ENCODE measurements at places on chromosomes 3 and 15.

DNA sequence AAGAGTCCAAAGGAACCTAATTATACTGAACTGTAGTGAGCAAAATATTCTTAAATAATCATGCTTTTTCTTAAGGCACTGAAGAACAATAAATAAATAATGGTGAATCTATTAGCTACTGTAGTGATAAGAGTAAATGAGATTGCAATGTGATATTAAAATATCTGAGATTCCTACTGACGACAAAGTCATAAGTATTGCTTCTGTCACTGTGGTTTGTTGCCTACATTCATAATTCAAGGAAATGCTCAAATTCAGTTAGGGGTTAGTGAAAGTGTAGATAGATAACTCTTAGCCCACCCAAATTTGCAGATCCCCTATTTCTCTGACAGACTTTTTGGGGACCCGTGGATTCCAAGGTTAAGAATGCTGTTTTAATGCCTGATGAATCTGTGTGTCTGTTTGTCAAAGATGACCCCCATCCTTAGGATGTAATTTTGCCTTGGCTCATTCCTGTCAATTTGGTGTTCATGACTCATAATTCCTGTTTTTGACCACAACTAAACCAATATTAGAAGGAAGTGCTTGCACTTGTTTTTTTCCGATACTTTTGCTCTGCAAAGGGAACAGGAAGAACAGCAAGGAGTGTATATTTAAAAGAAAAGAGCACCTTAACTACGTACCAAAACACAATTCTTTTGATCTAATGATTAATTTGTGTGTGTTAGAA lies 86.7 kb downstream of the MAGI1 start:
- no peak for DNase-seq

DNA sequence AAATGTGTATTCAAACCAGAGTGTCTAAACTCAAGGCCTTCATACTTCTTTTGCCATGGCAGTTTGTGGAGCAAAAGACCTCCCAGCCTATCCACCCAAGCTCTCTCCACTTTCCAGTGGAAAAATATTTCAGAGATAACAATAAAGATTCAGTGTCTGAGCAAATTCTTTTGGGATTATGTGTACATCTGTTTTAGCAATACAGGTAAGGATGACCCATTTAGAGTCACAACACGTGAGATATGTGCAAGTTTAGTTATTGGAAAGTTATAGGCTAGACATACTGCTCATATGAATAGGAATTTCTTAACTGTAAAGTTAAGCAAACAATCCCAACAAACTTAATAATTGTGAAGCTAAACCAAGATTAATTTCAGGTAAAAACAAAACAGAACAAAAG lies 174.5 kb upstream of the LRIG1 start:
- no peak for DNase-seq

DNA sequence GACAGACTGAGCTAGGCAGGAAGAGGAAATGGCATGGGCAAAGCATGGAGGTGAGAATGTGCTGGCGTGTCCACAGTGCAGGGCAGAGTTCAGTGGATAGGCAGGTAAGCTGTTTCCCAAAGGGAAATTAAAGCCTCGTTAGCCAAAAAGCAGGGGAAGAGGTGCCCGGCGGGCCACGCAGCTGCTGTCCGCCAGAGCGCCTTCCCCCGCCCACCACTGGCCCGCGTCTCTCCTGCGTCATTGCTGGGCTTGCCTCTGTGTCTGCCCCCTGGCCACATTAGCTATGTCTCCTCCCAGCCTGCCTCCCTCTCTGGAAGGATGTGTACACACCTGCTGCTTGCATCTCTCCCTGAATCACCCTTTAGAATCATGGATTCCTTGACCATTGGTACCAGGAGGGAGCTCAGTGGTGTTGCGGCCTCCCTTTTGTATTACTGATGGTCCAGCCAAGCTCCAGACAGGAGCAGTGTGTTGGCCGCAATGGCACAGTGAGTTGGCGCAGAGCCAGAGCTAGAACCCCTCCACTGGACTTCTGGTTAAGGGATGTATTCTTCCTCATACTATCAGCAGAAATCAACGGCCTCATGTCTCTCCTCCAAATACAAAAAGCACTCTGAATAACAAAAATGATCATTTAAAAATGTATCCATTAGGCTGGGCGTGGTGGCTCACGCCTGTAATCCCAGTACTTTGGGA lies 26.6 kb downstream of the SLC28A1 start:
- DNase-seq = no peak

- DNase-seq = no peak
Measured at GRCh38 chr3:61570813-61571212, 9.4 kb downstream of the PTPRG start.

DNA sequence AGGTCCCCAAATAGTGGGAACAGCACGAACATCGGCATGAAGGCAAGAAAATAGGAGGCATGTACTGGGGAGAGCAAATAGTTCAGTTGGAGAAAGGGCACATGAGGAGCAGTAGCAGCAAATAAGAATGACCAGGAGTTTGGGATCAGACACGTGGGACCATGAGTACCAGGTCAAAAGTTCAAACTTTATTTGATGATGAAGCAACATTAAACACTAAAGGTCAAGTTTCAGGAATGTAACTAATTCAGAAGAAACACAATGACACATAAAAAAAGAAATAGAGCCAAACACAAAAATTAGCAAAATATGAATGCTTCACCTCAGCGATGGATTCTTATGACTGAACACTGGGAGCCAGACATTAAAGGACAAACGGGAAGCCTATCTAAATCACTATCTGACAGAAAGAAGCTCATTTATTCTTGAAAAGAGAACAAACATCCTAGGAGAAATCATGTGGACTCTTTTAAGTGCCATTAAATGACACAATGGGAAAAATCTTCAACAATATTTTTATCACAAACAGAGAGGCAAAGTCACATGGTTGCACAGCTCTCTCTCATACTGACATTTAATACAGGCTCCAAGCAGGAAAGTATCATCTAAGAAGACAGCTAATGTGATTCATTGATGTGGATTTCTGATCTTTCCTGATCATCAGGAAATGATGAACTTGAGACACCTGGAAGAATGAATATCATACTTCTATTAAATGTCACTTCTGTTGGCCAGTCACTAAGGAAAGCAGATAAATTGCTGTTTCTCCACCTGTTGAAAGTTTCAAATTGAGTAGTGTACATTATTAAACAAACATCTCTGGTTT lies 216.9 kb upstream of the THBS1 start:
- no peak for DNase-seq

GRCh38 chr3:136197159-136197793 lies 1.1 kb upstream of the MSL2 start:
- DNase-seq = no peak

DNA sequence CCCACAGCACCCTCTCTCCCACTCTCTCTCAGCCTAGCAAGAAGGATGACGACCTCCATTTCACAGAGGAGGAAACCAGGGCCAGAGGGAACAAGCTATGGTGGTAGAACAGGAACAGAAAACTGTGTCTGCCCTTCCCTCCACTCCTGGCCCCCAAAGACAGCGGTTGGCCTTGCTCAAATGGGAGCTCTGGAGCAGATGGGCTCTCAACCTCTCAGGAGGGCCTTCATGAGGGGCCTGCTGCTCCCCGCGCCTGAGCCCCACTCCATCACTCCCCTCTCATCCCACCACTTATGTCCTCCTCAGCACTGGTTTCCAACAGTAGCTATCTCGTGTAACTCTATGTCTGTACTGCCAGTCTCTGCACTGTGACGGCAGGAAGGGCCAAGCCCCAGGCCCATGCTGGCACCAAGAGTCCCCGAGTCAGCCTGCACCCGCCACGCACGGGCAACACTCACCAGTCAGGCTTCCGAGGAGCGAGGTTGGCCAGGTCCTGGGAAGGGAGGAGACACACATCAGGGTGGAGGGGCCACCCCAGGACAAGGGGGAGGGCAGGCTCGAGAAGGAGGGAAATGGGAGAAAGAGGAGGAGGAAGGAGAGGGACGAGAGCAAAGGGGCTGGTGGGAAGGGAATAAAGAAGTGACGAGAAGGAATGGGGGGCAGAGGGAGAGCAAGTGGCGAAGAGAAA lies 45.5 kb downstream of the PTH1R start:
- no peak for DNase-seq

DNA sequence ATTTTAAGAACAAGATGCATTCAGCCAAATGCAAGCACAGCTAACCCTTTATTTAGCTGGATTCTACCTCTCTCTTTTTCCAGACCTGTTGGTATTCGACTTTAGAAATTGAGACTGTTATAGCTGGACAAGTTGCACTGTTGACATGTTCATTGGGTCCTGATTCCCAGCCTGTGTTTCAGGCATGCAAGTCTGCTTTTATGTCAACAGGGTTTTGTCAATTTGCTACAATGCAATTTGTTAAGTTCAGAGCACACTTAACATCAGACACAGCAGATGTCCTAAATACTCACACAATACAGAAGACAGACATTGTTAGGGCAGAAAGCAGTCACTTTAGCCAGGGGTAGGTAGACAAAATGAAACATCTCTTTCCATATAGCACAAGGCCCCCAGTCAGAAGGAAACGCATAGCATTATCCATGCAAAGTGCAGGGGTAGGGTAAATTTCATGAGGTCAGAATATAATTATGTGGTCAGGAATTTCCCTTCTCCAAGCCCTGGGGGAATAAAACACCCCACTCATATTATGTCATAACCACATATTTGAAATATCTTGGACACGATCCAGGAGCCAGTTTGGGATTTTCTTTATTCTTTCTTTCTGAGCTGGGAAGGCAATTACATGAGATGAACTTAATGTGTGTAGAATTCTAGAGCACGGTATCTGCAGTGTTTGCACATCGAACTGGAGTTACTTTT lies 504.1 kb downstream of the NTRK3 start:
- DNase-seq = no peak

GRCh38 chr3:16982460-16982859 lies 97.7 kb downstream of the PLCL2 start:
- no peak for DNase-seq

DNA sequence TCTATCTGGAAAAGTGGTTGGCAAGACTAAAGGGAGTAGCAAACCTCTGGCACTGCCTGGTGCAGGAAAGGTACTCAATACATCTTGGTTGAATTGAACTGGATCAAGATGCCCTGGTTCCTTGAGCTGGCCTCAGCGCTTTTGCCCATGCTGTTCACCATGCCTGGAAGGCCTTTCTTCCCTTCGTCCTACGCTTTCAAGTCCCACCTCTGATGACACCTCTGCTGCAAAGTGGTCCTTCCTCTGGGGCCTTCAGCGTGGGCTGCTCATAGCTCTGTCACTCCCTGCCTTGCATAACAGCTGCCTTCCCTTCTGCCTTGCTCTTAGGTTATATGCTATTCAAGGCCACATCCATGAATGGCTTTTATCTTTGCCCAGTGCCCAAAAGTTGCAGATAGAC lies 23.0 kb downstream of the ITGA11 start:
- no peak for DNase-seq

DNA sequence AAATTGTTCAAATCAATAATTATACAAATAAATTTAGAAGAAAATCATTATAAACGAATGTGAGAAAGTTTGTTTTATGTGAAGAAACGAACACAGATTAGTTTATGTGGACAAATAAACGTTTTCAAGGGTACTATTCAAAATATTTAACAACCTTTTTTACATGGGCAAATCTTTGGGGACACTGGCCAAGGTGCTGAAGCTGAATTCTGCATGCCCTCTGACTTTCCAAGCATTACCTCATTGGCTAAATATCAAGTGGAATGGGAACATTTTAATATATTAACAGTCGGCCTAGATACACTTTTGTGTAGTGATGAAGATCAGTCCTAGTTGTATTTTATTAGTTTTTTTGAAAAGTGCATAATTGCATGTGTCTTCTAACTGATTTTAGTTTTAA lies 636.4 kb upstream of the DPPA4 start:
- DNase-seq = no peak

GRCh38 chr15:90295270-90295648 lies 29.8 kb downstream of the NGRN start:
- DNase-seq = no peak

DNA sequence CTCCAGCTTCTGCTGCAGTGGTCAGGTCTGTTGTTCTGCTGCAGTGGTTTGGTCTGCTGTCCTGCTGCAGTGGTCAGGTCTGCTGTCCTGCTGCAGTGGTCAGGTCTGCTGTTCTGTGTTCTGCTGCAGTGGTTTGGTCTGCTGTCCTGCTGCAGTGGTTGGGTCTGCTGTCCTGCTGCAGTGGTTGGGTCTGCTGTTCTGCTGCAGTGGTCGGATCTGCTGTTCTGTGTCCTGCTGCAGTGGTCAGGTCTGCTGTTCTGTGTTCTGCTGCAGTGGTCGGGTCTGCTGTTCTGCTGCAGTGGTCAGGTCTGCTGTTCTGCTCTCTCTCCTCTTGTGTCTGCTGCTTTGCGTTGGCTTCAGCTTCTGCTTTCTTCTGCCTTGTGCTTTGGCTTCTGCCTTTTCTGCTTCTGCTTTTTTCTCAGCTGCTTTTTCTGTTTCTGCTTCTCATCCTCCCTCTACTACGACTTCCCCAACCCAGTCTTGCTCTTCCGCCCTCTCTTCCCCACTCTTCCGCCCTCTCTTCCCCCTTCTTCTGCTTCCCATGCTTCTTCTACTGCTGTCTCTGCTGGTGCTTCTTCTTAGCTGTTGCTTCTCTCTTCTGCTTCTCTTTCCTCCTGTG lies 50.7 kb downstream of the FAM43A start:
- no peak for DNase-seq

DNA sequence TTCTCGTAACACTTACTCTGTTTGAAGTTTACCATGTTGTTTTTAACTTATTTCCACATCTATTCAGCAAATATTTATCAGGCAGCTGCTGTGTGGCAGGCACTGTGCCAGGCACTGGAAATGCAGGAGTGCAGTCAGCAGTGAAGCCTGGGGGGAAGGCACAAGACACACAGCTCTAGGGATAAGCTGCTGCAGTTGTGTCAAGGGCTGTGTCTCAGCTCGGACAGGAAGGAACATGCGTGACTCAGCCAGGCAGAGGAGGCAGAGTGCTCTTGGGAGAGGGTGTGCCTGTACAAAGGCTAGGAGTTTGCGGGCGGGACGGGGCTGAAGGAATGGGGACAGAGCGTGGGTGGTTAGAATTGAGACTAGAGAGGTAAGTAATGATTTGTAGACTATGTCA lies 24.7 kb downstream of the LYSMD4 start:
- DNase-seq = no peak

DNA sequence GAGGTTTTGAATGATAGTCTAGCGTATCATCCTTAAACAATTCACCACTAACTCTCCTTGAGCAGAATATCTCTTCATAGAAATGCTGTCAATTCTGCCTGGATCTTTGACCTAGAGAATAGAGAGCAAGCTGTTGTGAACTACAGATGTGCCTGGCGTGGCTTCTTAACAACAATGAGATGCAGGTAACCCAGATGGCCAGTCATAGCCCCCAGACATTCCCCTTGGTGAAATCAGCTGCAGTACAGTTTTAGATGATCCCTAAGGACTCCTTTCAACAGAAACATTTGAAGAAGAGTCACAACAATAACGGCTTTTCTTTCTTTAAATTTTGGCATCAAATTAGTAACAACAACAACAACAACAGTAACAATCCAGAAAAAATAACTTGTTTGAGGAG lies 1041.3 kb downstream of the ROBO1 start:
- DNase-seq = peak; percentile 32

- no peak for DNase-seq
Measured at GRCh38 chr15:67422296-67422695, 98.6 kb upstream of the C15orf61 start.

DNA sequence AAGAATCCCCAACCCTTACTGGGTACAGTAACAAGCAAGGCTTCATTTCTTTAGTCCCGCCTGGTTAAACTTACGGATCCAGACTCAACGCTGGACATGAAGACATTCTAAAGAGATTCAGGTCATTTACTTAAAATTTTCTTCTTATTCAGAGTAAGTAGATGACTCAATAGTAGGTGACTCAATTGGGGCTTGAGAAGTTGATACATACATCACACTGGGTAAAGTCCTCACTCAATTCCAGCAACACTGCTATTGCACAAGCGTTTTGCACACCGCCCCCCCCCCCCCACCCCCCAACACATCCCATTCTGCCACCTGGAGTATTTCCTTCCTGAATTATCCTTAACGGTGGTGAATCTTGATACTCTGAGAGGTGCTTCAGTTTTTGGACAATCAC lies 610.0 kb downstream of the FOXP1 start:
- no peak for DNase-seq
